Activated CD4-positive, CD25-positive, alpha-beta regulatory T cell (primary cell): ENCODE measurements at places on chromosomes 2 and 18.

DNA sequence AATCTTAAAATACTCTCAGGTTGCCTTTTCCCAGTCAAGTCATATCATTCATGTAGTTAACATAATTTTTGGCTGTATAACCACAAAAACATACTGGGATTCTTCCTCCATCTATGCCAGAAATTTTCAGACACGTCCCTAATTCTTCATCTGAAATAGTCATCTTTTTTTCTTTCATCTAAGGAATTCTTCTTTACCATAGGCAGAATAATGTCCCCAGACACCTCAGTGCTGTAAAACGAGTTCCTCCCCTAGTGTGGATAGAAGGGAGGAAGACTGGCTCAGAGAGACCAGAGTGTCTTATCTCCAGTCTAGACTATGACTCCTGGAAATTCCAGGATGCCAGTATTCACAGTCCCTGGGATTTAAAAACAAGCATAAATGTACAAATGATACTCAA lies 127.8 kb downstream of the MREG start:
- no peak for DNase-seq

- no peak for DNase-seq
Observed at GRCh38 chr2:95077861-95078603, 43.6 kb downstream of the MRPS5 start.

- DNase-seq, result no peak
Observed at GRCh38 chr2:7480431-7480830, 563.2 kb downstream of the RNF144A start.

GRCh38 chr2:174524527-174524926 lies 37.7 kb upstream of the GPR155 start:
- no peak for DNase-seq

DNA sequence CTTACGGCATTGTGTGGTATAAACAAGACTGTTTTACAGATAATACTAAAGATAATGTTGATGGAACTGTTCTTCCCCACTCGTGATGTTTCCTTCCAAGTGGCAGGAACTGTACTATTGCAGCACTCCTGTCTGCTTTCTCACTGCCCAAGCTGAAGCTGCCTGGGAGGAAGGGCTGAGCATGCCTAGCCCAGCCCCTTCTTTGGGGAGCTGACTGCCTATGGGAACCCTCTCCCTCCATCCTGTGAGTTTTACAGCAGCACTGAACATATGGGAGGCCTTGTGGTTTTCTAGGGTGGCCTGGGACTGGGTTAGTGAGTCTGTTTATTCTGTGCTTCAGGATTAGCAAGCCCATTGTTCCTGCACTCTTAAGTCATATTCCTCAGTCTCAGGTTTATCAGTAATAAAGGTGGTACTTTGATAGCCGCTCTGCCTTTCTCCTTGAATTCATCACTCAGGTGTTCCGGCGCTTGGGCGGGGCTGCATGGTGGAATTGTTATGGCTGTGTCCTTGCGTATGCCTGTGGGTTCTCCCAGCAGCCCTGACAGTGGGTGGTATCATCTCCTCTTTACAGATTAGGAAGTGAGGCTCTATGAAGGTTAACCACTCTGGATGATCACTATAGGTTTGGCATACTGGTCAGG lies 379.7 kb downstream of the PTPRM start:
- no peak for DNase-seq

- DNase-seq, result no peak
Observed at GRCh38 chr2:183729380-183729779, 605.1 kb downstream of the NUP35 start.

- DNase-seq, result no peak
Observed at GRCh38 chr2:2777213-2777612, 446.1 kb upstream of the MYT1L start.

- no peak for DNase-seq
Observed at GRCh38 chr2:2033691-2034090, 289.4 kb upstream of the PXDN start.

GRCh38 chr2:241302759-241303651 lies 12.5 kb downstream of the HDLBP start:
- DNase-seq, result no peak

DNA sequence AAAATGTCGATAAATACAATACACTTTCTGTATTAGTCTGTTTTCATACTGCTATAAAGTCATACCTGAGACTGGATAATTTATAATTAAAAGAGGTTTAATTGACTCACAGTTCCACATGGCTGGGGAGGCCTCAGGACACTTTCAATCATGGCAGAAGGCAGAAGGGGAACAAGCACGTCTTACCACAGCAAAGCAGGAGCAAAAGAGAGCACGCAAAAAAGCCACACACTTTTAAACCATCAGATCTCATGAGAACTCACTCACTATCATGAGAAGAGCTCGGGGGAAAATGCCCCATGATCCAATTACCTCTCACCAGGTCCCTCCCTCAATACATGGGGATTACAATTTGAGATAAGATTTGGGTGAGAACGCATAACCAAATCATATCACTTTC lies 256.7 kb downstream of the ANAPC1 start:
- no peak for DNase-seq

DNA sequence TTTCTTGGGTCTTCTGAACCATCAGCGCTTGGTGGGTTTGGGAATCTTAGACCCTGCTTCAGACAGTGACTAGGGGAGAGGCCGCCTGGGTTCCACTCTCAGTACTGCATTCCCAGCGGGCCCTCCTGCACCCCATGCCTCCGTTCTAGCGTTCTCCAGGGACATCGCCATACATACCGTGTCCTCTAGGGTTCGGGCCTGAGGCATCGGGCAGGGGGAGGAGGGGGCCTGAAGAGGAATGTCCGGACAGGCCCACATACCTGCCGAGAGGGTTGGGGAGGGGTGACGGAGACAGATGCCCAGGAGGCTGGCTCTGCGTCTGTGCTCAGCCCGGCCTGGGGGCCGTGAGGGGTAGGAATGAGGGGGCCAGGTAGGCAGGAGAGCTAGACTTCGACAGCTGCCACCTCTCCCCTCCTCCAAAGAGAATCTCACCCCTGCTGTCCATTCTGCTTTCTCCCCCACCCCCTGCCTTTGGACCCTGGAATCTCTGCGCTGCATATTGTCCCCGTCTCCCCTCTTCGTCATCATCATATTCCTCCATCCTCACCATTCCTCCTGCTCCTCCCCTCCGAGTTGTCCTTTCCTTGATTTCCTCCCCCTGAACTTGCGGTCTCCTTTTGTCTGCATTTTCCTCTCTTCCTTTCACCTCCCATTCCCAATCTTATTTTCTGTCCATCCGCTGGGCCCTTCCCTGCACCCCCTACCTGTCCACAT lies 7.8 kb upstream of the WNT10A start:
- DNase-seq, result no peak

DNA sequence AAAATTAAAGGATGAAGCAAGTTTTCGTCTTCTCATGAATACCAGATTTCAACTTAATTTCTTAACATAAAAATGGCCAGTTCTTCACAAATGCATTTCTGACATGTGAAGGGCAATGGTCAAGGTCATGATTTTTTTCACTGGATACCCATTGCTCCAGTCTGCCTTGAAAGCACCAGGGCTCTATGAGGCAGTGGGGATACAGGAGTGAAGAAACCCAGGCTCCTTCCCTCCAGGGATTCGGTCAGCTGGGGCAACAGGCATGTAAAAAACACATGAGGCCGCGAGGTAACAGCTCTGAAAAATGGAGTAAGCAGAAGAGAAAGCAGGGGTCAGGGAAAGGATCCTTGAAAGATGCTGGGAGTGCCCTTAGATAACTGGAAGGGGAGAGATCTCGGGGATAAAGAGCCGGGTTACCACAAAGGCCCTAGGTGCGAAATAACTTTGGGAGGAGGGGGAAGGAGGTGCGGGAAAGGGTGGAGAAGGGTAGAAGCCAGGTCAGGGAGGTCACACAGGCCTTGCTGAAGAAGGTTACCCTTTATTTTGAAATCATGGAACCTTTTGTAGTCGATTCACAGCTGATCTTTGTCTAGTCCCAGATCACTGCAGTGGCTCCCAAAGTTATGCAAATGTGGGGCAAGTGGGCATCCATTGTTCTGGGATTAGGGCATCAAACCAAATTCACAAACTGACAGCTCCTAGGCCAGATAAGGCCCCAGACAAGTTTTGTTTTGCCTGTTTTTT lies 5.2 kb upstream of the SPRED2 start:
- no peak for DNase-seq

- DNase-seq, result no peak
Observed at GRCh38 chr2:70201831-70202230, 11.0 kb upstream of the C2orf42 start.

DNA sequence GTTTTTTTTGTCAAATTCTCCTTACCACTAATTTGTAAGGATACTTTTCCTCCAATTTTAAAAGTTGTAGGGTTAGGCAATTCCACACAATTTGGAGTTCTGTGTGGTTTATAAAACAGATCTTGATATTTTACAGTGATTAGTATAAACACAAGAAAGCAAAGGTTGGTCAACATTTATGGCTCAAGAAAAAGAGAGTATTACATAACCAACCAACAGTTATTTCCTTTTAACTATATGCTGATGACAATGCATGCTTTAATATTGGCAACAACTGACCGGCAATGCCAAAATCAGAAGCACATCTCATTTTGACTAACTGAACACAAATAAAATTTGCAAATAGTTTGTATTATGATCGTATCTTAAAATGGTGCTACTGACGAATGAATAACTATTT lies 137.2 kb downstream of the CDH2 start:
- DNase-seq, result no peak
